ENCODE measurements at places on chromosomes 11 and 22. TPM values are rescaled to one million over a fixed set of nuclear protein-coding genes. Genes with fewer than 3 reads are reported as not detected.

DNA sequence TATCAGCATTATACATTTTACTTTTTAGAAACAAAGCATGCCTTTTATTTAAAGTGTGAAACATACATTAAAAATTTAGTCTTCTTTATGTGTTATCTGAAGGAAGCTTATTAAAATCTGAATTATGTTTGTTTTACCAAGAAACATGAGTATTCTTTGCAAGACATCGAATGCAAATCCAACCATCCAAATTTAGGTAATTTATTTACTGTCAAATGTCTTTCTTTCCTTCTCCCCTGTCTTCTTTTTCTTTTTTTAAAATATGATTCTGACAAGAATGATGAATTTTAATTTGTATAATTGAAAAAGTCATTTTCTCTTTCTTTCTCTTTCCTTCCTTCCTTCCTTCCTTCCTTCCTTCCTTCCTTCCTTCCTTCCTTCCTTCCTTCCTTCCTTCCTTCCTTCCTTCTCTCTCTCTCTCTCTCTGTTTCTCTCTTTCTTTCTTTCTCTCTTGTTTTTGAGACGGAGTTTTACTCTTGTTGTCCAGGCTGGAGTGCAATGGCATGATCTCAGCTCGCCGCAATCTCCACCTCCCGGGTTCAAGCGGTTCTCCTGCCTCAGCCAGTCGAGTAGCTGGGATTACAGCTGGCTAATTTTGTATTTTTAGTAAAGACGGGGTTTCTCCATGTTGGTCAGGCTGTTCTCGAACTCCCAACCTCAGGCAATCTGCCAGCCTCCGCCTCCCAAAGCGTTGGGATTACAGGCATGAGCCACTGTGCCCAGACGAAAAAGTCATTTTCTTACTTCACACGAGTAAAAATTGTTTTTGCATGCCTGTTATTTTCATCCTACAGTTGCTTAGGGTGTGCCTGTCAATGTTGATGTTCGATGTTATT, 157.5 kb downstream of the TMEM135 start:
- no peak overlapping the region for H3K4me3 ChIP-seq
- no peak for DNase-seq
- H3K27me3 ChIP-seq = no peaks in the 10 kb centered on the region
- H3K27ac ChIP-seq = no peak overlapping the region

GRCh38 chr11:44133335-44133946, 38.0 kb downstream of the EXT2 start:
- DNase-seq = no peak
- peaks cover 4% of the 10 kb centered on the region for H3K36me3 ChIP-seq
- no peaks in the 10 kb centered on the region for H3K4me1 ChIP-seq
- H3K4me3 ChIP-seq = no peak overlapping the region

DNA sequence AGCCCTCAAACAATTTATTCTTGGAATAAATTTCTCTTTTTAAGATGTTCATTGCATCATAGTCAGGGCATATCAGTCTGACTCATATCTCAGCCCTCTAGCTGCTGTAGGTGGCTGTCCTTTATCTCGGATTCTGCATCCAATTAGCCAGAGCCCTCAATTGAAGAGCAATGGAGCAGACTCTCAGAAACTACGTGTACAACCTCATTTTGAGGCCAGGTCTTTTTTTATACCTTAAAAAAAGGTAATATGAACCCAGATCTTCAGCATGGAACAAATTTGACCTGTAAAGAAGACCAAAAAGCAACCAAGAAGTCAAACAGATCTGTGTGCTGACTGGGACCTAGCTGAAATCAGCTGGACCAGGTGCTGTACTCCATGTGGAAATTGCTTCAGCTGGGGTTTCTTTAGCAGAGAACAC, 8.7 kb downstream of the OR52A5 start:
- H3K36me3 ChIP-seq = no peaks in the 10 kb centered on the region
- H3K27ac ChIP-seq = no peak overlapping the region
- no peak for DNase-seq
- H3K27me3 ChIP-seq = no peaks in the 10 kb centered on the region
- H3K4me3 ChIP-seq = no peak overlapping the region
- H3K4me1 ChIP-seq = no peaks in the 10 kb centered on the region

- H3K27ac ChIP-seq = no peak overlapping the region
- no peaks in the 10 kb centered on the region for H3K36me3 ChIP-seq
- no peak for DNase-seq
- no peaks in the 10 kb centered on the region for H3K27me3 ChIP-seq
- no peaks in the 10 kb centered on the region for H3K4me1 ChIP-seq
Measured at GRCh38 chr11:119560961-119561360, 138.0 kb upstream of the THY1 start.

- no peaks in the 10 kb centered on the region for H3K36me3 ChIP-seq
- H3K27me3 ChIP-seq = no peaks in the 10 kb centered on the region
- no peaks in the 10 kb centered on the region for H3K4me1 ChIP-seq
- H3K4me3 ChIP-seq = no peak overlapping the region
- no peak overlapping the region for H3K27ac ChIP-seq
Measured at GRCh38 chr11:296171-297050, 2.9 kb downstream of the IFITM5 start.

DNA sequence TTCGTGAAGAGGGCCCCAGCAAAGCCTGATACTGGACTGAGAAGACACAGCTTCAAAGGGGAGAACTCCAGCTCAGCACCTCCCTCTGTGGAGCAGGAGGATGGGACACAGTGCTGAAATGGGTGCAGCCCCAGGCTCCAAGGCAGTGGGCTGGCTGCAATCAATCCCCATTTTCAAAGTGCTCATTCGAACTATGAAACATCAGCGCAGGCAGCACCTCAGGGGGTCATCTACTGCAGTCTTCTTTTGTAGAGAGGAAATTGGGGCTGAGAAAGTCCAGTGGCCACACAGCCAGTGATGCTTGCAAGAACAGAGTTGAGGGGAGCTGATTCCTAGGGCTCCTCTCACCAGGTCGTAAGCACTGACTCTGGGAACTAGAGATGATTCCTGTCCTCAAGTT, 25.1 kb downstream of the OPCML start:
- no peak overlapping the region for H3K27ac ChIP-seq
- no peaks in the 10 kb centered on the region for H3K36me3 ChIP-seq
- DNase-seq = no peak
- H3K4me1 ChIP-seq = peaks cover 6% of the 10 kb centered on the region
- H3K4me3 ChIP-seq = no peak overlapping the region
- no peaks in the 10 kb centered on the region for H3K27me3 ChIP-seq

GRCh38 chr11:75691804-75692203, 23.0 kb upstream of the MAP6 start:
- H3K27ac ChIP-seq = no peak overlapping the region
- no peak overlapping the region for H3K4me3 ChIP-seq
- peaks cover 17% of the 10 kb centered on the region for H3K4me1 ChIP-seq
- no peaks in the 10 kb centered on the region for H3K36me3 ChIP-seq

- H3K27ac ChIP-seq = no peak within 1 kb of the TSS
- H3K4me1 ChIP-seq = no peaks in the 10 kb centered on the region
- DNase-seq = no peak
- peaks cover 11% of the 10 kb centered on the region for H3K27me3 ChIP-seq
- no peak within 1 kb of the TSS for H3K4me3 ChIP-seq
Measured at GRCh38 chr11:68684385-68685356, at the start of gene GAL. GAL (plus strand) TSS chr11:68684544; CDS start chr11:68684924, 380 bp downstream.

- no peaks in the 10 kb centered on the region for H3K4me1 ChIP-seq
- no peaks in the 10 kb centered on the region for H3K27me3 ChIP-seq
- no peak for DNase-seq
- H3K27ac ChIP-seq = no peak overlapping the region
Measured at GRCh38 chr11:87974797-87975196, 200.4 kb downstream of the RAB38 start.

DNA sequence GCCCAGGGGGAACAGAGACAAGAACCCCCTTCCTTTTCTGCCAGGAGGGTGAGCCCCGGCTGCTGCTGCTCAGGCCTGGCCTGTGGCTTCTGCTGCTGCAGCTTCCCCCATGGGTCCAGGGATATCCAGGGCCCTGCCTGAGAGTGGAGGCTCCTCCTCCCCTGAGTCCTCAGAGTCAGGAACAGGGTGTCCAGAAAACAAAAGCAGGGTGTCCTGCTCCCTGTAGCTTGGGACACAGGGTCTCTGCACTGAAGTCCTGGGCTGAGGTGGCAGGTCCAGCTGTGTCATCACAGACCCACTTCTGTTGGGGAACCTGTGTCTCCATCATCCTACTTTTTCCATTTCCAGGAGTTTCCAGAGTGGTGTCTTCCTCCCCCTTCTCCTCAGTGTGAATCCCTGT, 76.1 kb downstream of the ZNF280B start:
- DNase-seq = no peak
- H3K4me1 ChIP-seq = no peaks in the 10 kb centered on the region
- H3K36me3 ChIP-seq = no peaks in the 10 kb centered on the region
- no peaks in the 10 kb centered on the region for H3K27me3 ChIP-seq

DNA sequence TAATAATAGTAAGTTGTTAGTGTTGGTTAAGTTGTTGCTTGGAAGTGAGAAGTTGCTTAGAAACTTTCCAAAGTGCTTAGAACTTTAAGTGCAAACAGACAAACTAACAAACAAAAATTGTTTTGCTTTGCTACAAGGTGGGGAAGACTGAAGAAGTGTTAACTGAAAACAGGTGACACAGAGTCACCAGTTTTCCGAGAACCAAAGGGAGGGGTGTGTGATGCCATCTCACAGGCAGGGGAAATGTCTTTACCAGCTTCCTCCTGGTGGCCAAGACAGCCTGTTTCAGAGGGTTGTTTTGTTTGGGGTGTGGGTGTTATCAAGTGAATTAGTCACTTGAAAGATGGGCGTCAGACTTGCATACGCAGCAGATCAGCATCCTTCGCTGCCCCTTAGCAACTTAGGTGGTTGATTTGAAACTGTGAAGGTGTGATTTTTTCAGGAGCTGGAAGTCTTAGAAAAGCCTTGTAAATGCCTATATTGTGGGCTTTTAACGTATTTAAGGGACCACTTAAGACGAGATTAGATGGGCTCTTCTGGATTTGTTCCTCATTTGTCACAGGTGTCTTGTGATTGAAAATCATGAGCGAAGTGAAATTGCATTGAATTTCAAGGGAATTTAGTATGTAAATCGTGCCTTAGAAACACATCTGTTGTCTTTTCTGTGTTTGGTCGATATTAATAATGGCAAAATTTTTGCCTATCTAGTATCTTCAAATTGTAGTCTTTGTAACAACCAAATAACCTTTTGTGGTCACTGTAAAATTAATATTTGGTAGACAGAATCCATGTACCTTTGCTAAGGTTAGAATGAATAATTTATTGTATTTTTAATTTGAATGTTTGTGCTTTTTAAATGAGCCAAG, 2.7 kb downstream of the NEAT1 start:
- peaks cover 31% of the 10 kb centered on the region for H3K4me1 ChIP-seq
- no peaks in the 10 kb centered on the region for H3K27me3 ChIP-seq
- H3K4me3 ChIP-seq = peak overlapping the region; percentile 95
- DNase-seq = no peak
- H3K27ac ChIP-seq = peak overlapping the region; percentile 100
- no peaks in the 10 kb centered on the region for H3K36me3 ChIP-seq

GRCh38 chr11:124717786-124718651, 21.7 kb upstream of the NRGN start:
- H3K36me3 ChIP-seq = no peaks in the 10 kb centered on the region
- no peaks in the 10 kb centered on the region for H3K4me1 ChIP-seq
- H3K4me3 ChIP-seq = no peak overlapping the region
- H3K27ac ChIP-seq = no peak overlapping the region

DNA sequence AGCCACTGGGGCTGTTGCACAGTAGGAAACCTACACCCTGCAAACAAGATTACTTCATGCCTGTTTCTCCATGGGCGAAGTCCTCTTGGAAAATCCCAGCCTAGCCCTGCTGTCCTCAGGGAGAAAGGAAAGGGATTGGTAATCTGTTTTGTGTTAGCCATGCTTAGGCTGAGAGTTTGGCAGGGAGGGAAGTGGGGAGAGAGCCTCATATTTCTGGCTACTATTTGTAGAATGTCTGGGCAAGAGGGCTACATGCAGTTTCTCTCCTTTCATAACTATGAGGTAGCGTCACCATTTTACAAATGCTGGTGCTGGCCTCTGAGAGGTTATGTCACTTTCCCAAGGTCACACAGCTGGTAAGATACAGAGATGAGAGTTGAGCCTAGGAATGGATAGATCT, 737 bp upstream of the MFRP start:
- H3K27me3 ChIP-seq = no peaks in the 10 kb centered on the region
- no peak overlapping the region for H3K4me3 ChIP-seq
- H3K4me1 ChIP-seq = no peaks in the 10 kb centered on the region
- no peak for DNase-seq
- H3K36me3 ChIP-seq = no peaks in the 10 kb centered on the region
- H3K27ac ChIP-seq = no peak overlapping the region

- DNase-seq = peak; percentile 8
- no peaks in the 10 kb centered on the region for H3K27me3 ChIP-seq
- H3K36me3 ChIP-seq = peaks cover 23% of the 10 kb centered on the region
- no peak overlapping the region for H3K4me3 ChIP-seq
- no peak overlapping the region for H3K27ac ChIP-seq
- H3K4me1 ChIP-seq = no peaks in the 10 kb centered on the region
Measured at GRCh38 chr22:17734187-17734586, 40.1 kb downstream of the BID start.

DNA sequence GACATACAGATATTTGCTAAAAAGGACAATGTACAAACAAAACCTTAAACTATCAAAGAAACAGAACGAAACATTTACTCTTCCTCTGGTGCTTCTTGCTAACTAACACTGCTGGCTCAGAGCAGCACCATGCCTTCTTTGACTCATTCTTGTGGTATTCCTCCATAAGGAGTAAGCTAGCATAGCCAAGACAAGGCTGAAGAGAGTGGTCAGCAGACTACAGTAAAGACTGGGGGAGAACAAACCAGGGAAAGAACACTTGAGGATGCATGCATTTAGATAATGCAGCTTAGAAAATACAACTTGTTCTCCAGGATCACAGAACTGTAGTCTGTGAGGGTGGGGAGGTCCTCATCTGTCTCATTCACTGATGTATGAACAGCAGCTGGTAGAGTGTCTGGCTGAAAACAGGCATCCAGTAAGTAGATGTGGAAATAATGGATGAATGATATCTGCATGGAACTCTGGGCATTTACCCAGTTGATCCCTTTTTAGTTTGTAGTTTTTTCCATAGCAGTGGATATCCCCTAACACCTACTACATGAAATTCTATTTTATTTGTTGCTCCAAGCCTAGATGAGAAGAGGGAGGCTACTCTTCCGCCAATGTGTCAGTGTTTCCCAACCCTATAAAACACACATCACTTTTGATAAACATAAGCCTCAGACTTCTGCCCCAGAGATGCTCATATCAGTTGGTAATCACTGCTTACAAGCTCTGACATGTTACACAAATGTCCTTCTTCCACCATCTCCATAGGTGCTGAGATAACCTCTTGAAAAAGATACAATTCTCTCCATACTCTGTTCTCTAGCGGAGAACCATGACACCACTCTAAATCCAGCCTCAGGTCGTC, 7.3 kb downstream of the SNX19 start:
- H3K27me3 ChIP-seq = no peaks in the 10 kb centered on the region
- no peak overlapping the region for H3K4me3 ChIP-seq
- H3K27ac ChIP-seq = no peak overlapping the region

The PIH1D2 gene
- 0.51 TPM for total RNA-seq

The TRIM48 gene
- total RNA-seq = not detected

The MAPK8IP2 gene
- 0.21 TPM for total RNA-seq

The TNNT3 gene
- total RNA-seq = not detected

The MAPK8IP1 gene
- total RNA-seq = 0.44 TPM

The P2RX3 gene
- not detected for total RNA-seq

The MUC6 gene
- total RNA-seq = 0.19 TPM

The GP1BB gene
- total RNA-seq = 0.28 TPM

The NLRP14 gene
- total RNA-seq = 0.05 TPM

The TTC36 gene
- 0.27 TPM for total RNA-seq

The IL17REL gene
- total RNA-seq = not detected

The MMP8 gene
- not detected for total RNA-seq
